ENCODE measurements at places on chromosomes 12 and 14.

DNA sequence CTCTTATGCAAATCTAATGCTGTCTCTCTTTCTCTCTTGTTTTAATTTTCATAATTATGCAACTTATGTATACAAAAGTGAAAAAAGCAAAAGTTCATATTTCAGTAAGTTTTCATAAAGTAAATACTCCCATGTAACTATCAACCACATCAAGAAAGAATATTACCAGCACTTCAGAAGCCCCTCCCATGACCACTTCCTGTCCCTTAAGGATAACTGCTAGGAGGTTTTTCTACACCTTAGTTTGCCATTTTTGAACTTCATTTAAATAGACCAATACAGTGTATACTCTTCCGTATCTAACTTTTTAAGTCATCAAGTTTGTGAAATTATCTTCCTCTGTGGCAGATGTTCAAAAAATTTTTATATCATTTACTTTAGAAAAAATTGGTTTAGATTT is 547 bp upstream of the OR4K15 start:
- DNase-seq, result no peak

DNA sequence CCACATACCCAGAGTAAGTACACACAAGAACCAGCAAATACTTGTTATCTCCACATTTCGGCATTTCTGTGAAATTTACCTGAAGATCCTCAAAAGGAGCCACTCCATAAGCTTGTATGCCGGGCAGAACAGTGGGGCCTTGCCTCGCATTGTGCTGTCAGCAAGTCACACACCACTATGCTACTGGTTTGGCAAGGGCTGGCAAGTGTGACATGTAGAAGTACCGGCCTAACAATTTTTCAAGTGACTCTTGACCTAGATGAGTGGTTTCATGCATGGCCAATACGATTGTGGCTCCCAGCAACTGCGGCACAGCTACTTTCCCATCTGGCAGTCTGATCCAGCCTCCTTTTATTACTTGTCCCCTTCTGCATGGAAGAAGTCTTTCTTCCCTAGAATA is 69.8 kb downstream of the GAS2L3 start:
- DNase-seq, result no peak

GRCh38 chr12:55692631-55693322 is 14.9 kb downstream of the ITGA7 start:
- DNase-seq, result no peak

GRCh38 chr14:33643426-33644181 is 307.3 kb downstream of the EGLN3 start:
- no peak for DNase-seq

DNA sequence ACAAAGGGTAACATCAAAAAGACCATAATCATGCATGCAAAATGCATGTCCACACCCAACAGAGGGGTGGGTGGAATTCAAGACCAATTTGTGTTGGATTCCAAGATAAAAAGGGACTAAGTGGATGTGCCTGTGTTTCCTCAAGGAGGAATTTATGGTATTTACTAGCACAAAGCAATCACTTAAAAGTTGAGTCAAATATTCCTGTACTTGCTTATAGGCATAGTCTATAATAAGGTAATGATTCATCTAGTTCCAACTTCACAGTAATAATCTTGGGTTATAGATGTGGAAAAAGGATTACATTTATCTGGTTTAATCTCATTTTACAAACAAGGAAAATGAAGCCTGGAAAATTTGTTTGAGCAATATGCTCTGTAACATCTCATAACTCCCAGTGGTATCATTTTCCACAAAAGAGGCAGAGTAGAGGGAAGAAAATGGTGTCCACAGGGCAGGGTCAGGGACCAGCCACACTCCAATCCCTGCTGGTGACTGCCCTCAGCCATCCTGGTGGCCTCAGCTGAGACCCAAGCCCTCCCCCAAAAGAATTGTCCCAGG is 80.8 kb upstream of the REP15 start:
- no peak for DNase-seq
